ENCODE measurements at places on chromosomes 6 and 20.

- no peaks in the 10 kb centered on the region for H3K36me3 ChIP-seq
- peaks cover 19% of the 10 kb centered on the region for H3K4me1 ChIP-seq
- H3K27ac ChIP-seq, result no peak overlapping the region
Measured at GRCh38 chr20:57667924-57668782, 41.7 kb downstream of the PMEPA1 start.

- H3K27ac ChIP-seq, result peak overlapping the region; percentile 72
- no peak for DNase-seq
- H3K27me3 ChIP-seq, result no peaks in the 10 kb centered on the region
Measured at GRCh38 chr20:31840906-31841816, 4.2 kb downstream of the FOXS1 start.

- peak overlapping the region; percentile 99 for H3K27ac ChIP-seq
- no peaks in the 10 kb centered on the region for H3K27me3 ChIP-seq
- H3K4me1 ChIP-seq, result peaks cover 58% of the 10 kb centered on the region
- H3K36me3 ChIP-seq, result no peaks in the 10 kb centered on the region
- DNase-seq, result peak; percentile 22
Measured at GRCh38 chr20:41004531-41005360, 23.9 kb upstream of the TOP1 start.

DNA sequence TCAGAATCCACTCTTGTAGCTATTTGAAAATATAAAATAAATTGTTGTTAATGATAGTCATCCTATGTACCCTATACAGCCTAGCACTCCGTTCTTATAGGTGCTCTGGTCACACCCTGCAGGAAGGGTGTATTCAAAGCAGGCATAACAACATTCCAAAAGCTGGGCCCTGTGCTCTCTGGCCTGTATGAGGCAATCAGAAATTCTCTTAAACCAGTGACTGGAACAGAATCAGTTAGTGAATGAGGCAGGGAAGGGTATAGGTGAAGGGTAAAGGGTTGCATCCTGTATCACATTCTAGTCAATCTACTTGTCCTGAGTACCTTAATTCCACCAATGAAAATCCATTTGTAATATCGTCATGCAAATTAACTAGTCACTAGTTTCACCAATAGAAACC, 154.5 kb upstream of the ZNF217 start:
- no peak overlapping the region for H3K27ac ChIP-seq
- H3K4me3 ChIP-seq, result no peak overlapping the region
- DNase-seq, result no peak
- peaks cover 17% of the 10 kb centered on the region for H3K4me1 ChIP-seq

- no peak overlapping the region for H3K27ac ChIP-seq
- H3K27me3 ChIP-seq, result no peaks in the 10 kb centered on the region
- DNase-seq, result no peak
- H3K4me3 ChIP-seq, result no peak overlapping the region
Measured at GRCh38 chr6:123321020-123321419, 315.7 kb downstream of the TRDN start.

GRCh38 chr6:125904871-125905270, 51.7 kb upstream of the HINT3 start:
- H3K4me1 ChIP-seq, result no peaks in the 10 kb centered on the region
- no peak for DNase-seq
- peaks cover 21% of the 10 kb centered on the region for H3K36me3 ChIP-seq
- H3K27ac ChIP-seq, result no peak overlapping the region
- H3K27me3 ChIP-seq, result no peaks in the 10 kb centered on the region
- no peak overlapping the region for H3K4me3 ChIP-seq

DNA sequence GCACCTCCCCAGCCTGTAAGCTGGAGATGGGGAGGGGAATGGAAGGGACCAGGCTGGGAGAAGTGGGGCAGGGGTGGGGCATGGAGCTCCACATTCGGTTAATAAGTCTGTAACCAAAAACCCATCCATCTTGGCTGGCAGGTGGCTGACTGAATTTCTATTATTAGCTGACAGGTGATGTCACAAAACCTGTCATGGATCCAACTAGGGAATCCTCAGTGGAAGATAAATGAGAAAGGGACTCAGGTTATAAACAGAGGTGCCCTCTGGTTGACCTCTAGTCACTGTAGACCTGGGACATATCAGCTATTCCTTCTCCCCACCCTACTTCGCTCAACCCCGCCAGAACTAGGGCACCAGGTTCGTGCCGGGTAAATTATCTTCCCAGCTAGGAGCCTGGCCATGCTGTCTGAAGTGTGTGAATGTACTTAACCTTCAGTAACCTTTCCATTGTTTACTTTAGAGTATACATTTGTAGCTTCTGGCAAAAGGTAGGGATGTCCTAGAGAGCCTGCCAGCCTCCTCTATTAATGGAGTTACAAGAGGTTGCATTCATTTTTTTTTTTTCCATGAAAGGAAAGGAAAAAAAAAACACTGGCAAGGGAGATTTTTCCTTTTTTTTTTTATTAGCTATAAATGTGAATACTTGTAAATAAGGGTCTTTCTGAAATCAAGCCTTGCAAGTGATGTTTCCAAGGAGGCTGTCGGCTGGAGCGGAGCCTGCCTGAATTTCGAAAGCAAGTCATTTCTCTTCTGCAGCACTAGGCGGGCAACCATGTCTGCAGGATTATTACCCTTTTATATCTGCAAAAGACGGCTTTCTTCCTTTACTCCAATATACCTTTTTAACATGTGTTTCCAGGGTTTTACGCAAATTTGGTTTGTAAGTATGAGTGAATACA, 135.9 kb downstream of the TMEM242 start:
- H3K27ac ChIP-seq, result no peak overlapping the region
- no peak overlapping the region for H3K4me3 ChIP-seq
- H3K4me1 ChIP-seq, result no peaks in the 10 kb centered on the region
- H3K36me3 ChIP-seq, result peaks cover 78% of the 10 kb centered on the region
- no peak for DNase-seq

DNA sequence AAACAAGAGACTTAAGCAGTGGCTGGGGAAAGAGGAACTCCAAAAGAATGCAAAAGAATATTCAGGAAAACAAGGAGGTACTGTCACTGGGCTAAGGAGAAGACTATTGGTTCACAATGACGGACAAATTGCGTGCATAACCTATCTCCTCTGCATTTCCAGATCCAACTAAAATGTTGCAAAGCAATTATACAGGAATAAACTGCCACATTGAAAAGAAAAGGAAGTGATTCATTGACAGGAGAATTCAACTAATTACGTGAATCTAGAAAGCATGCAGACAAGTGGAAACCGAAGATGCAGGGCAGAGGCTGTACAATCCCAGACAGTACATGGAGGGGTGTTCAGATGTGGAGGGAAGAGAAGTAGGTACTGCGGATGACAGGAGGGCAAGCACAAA, 152.8 kb upstream of the RIPOR2 start:
- no peaks in the 10 kb centered on the region for H3K27me3 ChIP-seq
- no peak overlapping the region for H3K4me3 ChIP-seq
- no peak overlapping the region for H3K27ac ChIP-seq
- H3K4me1 ChIP-seq, result peaks cover 22% of the 10 kb centered on the region

- no peak for DNase-seq
- H3K4me3 ChIP-seq, result no peak overlapping the region
- no peaks in the 10 kb centered on the region for H3K27me3 ChIP-seq
- no peak overlapping the region for H3K27ac ChIP-seq
- peaks cover 14% of the 10 kb centered on the region for H3K4me1 ChIP-seq
- no peaks in the 10 kb centered on the region for H3K36me3 ChIP-seq
Measured at GRCh38 chr6:137157601-137158000, 15.8 kb downstream of the IL22RA2 start.

- peak overlapping the region; percentile 38 for H3K27ac ChIP-seq
- H3K4me1 ChIP-seq, result peaks cover 15% of the 10 kb centered on the region
- H3K27me3 ChIP-seq, result no peaks in the 10 kb centered on the region
Measured at GRCh38 chr6:16391451-16391912, 153.1 kb downstream of the GMPR start.

DNA sequence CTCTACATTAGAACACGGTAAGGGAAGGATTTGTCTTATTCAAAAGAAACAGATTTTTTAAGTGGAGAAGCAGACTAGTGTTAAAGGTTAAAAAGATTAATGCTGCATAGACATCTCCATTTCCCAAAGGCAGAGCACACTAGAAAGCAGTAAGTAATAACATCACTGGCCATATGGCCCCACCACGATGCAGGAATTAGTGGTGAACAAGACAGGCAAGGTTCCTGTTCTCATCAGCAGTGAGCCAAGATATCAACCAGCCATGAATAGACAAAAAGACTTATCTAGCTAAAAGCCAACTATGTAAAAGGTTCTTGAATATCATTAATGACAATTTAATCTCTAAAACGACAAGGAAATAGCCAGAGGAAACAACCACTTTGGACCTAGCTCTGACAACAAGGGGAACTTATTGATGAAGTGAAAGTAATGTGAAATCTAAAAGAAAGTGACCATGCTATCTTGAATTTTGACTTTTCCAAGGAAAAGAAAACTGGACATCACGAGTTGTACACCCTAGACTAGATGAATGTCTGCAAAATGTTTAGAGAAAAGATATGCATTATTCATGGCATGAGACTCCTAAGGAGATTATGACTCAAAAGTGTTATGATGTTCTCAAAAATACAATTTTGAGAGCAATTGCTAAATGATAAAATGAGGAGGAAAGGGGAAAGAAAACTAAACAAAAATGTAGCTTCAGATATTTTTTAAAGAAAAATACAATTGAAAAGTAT, 157.9 kb upstream of the STXBP5 start:
- no peaks in the 10 kb centered on the region for H3K27me3 ChIP-seq
- H3K4me1 ChIP-seq, result no peaks in the 10 kb centered on the region
- no peaks in the 10 kb centered on the region for H3K36me3 ChIP-seq

DNA sequence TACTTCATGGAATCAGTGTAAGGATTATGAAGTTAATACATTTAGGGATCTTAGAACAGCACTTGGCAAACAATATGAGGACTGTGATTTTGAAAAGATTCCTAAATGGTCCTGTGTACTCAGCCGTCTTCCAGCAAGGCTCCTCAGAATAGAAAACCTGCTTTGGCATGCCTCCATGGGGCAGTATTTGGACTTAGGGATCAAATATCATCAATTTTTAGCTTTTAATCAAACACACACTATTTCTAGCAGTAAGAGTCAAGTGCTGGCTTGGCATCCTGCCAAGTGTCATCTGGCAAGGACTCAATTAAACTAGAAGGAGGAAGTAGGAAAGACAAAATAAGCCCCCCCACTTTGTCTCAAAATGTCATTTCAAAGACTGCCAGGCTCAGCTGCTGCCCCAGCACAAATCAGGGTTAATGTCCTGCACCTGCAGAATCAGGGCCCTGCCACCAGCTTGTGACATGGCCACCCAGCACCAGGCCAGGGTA, 40.8 kb downstream of the IYD start:
- H3K36me3 ChIP-seq, result no peaks in the 10 kb centered on the region
- no peak overlapping the region for H3K27ac ChIP-seq
- no peak for DNase-seq
- no peaks in the 10 kb centered on the region for H3K27me3 ChIP-seq
- peaks cover 14% of the 10 kb centered on the region for H3K4me1 ChIP-seq
- H3K4me3 ChIP-seq, result no peak overlapping the region

DNA sequence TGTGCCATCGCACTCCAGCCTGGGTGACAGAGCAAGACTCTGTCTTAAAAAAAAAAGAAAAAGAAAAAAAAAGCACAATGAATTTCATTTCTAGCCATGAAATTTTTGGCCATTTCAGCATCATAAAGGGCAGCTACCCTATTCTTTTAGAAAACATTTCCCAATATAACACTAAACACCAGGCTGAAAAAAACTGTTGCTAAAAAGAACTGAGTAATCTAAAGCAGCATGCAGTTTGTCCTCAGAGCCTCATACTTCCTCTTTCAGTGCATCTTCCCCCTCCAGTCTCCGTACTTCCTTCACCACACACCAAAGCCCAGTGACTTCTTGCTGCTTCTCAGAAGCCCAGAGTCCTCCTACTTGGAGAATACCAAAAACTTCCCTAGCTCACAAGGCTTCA, 5.6 kb upstream of the IFNGR1 start:
- H3K36me3 ChIP-seq, result no peaks in the 10 kb centered on the region
- peak overlapping the region; percentile 83 for H3K27ac ChIP-seq
- peaks cover 74% of the 10 kb centered on the region for H3K4me1 ChIP-seq
- no peak overlapping the region for H3K4me3 ChIP-seq
- H3K27me3 ChIP-seq, result no peaks in the 10 kb centered on the region
- no peak for DNase-seq

GRCh38 chr20:5945963-5946362, 4.4 kb downstream of the TRMT6 start:
- H3K4me1 ChIP-seq, result peaks cover 10% of the 10 kb centered on the region
- H3K27ac ChIP-seq, result no peak overlapping the region
- no peak for DNase-seq
- peaks cover 45% of the 10 kb centered on the region for H3K36me3 ChIP-seq
- H3K4me3 ChIP-seq, result no peak overlapping the region
- H3K27me3 ChIP-seq, result no peaks in the 10 kb centered on the region

DNA sequence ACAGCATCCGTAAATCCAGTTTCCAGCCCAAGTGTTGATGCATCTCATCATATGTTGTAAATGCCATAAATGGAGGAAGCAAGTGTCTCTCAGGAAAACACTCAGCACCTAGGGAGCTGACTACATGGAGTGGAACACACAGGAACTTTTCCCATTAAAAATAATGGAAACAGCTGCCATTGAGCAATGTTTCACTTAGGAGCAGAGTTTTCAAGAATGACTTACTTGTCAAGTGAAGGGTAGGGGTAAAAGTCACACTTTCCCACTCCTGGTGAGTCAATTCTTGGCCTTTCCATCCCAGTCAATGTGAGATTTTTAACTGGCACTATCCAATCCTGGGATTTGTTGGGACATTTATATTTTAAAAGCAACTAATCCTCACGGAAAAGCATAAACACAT, 119.4 kb upstream of the ASF1A start:
- H3K4me1 ChIP-seq, result no peaks in the 10 kb centered on the region
- H3K36me3 ChIP-seq, result no peaks in the 10 kb centered on the region
- DNase-seq, result no peak
- H3K27ac ChIP-seq, result no peak overlapping the region
- no peaks in the 10 kb centered on the region for H3K27me3 ChIP-seq
- H3K4me3 ChIP-seq, result no peak overlapping the region

GRCh38 chr20:32607727-32608663, 22.9 kb upstream of the NOL4L start:
- DNase-seq, result no peak
- no peak overlapping the region for H3K4me3 ChIP-seq
- no peaks in the 10 kb centered on the region for H3K27me3 ChIP-seq
- no peak overlapping the region for H3K27ac ChIP-seq
- H3K36me3 ChIP-seq, result no peaks in the 10 kb centered on the region

- H3K27ac ChIP-seq, result peak overlapping the region; percentile 89
- H3K4me3 ChIP-seq, result peak overlapping the region; percentile 56
- peak; percentile 77 for DNase-seq
- peaks cover 6% of the 10 kb centered on the region for H3K4me1 ChIP-seq
Measured at GRCh38 chr6:26272171-26272637, 92.8 kb upstream of the BTN3A2 start.

Data from upper lobe of right lung (tissue), 1 donor.